ENCODE measurements at places on chromosomes 6 and 20.

DNA sequence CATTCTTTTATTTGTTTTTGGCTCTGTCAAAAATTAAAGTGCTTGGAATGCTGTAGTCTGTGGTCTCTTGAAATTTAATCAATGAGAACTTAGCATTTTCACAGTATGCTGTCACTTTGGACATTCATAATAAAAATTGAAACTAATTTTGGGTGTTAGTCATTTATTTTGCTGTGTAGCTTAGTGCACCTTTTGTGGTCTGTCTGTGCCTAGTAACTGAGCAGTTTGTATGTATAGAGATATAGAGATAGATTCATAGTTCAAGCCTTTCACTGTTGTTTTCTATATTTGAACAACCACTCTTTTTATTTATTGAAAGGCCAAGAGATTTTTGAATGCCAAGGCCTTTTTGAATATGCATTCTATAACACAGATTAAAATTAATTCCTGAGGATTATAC, 86.4 kb upstream of the TIAM2 start:
- no peak for DNase-seq

- no peak for DNase-seq
Observed at GRCh38 chr20:63318391-63319163, 25.6 kb downstream of the COL20A1 start.

- no peak for DNase-seq
Observed at GRCh38 chr6:20830576-20830975, 296.3 kb downstream of the CDKAL1 start.

DNA sequence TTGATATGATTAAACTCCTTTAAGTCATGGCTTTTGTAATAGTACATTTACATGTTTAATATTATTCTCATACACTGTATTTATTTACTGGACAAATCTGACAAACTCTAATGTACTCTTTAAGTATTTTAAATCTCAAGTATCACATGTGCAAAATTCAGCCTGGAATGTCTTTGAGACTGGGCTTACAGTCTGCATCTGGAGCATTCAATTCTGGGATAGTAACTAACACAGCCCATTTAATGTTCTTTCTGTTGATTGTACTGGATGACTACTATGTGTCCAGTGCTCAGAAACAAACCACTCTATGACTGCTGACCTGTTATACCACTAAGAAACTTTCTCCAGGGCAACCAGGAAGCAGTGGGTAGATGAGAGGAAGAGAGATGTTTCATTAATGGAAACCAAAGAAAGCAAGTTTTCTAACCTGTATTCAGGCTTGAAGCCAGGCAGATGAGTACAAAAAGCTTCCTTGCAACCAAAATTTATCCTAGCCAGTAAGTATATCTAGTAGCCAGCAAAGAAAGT, 26.8 kb downstream of the FBXL4 start:
- no peak for DNase-seq

DNA sequence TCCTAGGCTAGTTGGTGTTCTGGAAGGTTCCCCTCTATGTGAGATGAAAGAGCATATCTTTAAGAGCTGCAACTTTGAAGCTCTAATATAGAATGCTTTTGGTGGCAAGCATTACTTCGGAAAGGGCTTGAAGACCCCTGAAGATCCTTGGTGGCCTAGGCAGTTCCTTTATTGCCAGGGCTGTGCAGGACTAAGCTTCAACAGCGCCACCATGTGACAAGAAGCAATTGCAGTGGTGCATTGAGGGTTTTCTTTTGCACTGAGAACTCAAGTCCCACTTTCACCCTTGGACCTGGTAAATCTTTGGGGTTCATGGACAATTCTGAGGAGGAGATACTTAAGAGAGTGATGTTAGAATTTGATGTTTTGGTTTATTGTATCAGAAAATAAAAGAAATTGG, 237.4 kb upstream of the GMDS start:
- no peak for DNase-seq

GRCh38 chr6:149608381-149608982, 40.0 kb downstream of the KATNA1 start:
- no peak for DNase-seq

DNA sequence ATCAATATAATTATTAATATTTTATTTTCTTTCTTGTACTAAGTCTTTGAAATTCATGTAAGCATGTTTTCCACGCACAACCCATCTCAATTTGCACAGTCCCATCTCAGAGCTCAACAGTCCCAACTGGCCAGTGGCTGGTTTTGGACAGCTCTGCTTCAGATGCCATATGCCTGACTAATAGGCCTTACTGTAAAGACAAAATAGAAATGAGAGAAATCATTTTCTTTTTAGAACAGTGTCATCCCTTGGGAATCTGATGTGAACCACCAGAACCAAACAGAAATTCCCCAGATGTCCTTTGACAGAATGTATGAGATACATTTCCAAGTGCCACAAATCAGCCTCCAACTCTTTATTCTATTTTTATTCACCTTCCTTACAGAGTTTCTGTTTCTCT, 338.9 kb downstream of the ESR1 start:
- DNase-seq: no peak

- DNase-seq: no peak
Observed at GRCh38 chr20:829551-829950, 4.0 kb upstream of the FAM110A start.

DNA sequence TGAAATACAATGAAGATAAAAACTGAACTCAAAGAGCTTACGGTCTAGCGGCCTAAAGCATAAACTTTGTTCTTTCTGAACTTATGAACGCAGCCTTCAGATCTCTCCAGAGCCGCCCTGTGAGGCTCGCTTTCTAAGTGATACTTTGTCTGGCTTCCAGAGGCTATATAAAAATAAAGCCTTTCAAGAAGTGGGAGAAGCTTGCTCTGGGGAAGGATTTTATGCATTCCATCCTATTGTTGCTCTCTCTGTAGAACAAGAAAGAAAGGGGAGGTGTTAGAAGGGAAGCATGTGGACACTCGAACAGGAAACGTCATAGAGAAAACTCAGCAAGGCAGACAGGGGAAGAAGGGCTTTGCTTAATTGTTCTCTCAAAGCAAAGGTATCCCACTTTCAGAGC, 77.0 kb downstream of the TBX18 start:
- DNase-seq: no peak

- no peak for DNase-seq
Observed at GRCh38 chr6:163786995-163787671, 372.6 kb downstream of the QKI start.

DNA sequence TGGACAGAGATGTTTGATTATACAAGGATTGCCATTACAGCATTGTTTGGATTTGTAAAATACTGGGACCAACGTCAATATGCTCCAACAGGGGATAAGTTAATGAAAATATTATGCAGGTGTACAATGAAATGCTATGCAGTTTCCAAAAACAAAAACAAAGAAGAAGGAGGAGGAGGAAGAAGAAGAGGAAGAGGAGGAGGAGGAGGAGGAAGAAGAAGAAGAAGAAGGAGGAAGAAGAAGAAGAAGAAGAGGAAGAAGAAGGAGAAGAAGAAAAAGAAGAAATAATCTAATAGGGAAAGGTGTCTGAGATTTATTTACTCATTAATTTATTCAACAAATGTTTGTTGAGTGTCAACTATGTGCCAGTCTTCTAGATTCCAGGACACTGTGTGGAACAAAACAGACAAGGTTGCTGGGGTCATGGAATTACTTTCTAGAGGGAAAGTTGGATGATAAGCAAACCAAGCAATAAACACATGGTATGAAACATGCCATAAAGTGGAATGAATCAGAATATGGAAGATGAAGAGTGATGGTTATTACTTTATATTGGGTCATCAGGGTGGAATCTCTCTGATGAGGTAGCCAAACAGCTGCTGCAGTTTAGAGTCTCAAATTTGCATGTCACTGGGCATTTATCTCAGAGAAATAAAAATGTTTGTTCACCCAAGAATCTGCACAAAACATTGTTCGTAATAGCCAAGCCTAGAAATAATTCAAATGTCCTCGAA, 6.3 kb upstream of the TRIM27 start:
- no peak for DNase-seq

GRCh38 chr6:152642578-152643375, 5.6 kb upstream of the SYNE1 start:
- DNase-seq: peak; percentile 16

GRCh38 chr6:56959094-56959493, 4.2 kb downstream of the BEND6 start:
- no peak for DNase-seq

DNA sequence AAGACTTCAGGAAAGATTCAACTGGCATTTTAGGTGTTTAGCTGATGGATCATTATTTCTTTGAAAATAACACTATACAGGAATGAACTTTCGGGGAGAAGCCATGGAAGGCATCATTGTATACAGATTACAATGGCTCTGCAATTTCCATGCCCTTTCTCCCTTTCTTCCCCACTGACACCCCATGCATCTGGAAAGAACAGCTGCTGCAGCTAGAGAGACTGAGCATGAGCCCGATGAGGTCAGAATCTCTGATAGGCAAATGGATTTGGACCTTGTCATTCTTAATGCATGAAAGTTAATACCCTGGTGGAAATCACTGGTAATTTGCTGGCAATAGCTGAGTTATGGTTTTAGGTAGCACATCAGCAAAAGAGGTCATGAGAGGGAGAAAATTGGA, 54.8 kb downstream of the BTBD3 start:
- DNase-seq: no peak

- DNase-seq: no peak
Observed at GRCh38 chr6:163709693-163710092, 295.2 kb downstream of the QKI start.

GRCh38 chr20:22407237-22408193, 176.9 kb downstream of the FOXA2 start:
- DNase-seq: no peak

- no peak for DNase-seq
Observed at GRCh38 chr6:33740204-33740608, 6.5 kb downstream of the IP6K3 start.

- no peak for DNase-seq
Observed at GRCh38 chr6:139473231-139473701, 98.8 kb upstream of the CITED2 start.

DNA sequence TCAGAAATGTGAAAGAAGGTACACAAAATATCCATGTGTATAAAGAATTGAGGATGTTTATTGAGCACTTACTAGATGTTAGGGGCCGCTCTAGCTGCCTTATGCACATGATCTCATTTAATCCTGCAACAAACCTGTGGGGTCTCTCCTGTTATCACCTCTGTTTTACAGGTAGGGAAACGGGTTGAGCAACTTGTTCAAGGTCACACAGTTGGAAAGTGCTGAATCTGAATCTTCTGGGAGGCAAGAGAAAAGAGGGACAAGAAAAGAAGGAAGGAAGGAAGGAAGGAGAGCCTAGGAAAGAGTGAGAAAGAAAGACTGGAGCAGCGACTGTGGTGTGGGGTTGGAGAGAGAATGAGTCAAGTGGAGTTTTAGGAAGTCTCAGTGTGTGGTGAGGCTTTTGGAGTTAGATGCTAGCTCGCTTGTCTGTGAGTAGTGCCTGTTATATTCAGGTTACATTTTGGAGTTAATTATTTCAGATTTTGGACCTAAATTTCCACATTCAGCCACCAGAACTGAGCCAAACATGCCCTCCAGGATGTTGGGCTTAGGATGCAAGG, 7.7 kb downstream of the CLPSL1 start:
- no peak for DNase-seq

GRCh38 chr20:48599106-48599747, 228.6 kb downstream of the PREX1 start:
- DNase-seq: no peak

- no peak for DNase-seq
Observed at GRCh38 chr6:73636048-73636447, 17.7 kb downstream of the SLC17A5 start.

- no peak for DNase-seq
Observed at GRCh38 chr20:6185268-6185667, 62.4 kb upstream of the FERMT1 start.

DNA sequence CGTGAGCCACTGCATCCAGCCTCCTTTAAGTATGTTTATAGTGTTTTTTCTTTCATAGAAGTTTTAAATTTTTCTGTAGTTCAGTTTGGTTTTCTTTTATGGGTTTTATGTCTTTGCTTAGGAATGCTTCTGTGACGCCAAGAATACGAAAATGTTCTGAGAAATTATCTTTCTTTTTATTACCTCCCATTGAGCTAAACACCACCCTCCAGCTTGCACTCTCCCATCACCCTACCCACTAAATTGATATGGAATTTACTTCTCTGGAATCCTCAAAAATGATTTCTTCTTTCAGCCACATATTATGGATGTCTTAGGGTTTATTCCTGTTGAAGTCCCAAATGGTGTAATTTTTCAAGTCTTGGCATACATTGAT, 38.1 kb downstream of the JARID2 start:
- no peak for DNase-seq

- no peak for DNase-seq
Observed at GRCh38 chr6:14550410-14550809, 432.8 kb downstream of the CD83 start.

- DNase-seq: no peak
Observed at GRCh38 chr6:72620871-72621290, 983 bp upstream of the KCNQ5 start.

- peak; percentile 48 for DNase-seq
Observed at GRCh38 chr6:87155842-87156815, 764 bp downstream of the ZNF292 start.

GRCh38 chr20:17807651-17808050, 107.9 kb downstream of the BANF2 start:
- no peak for DNase-seq

DNA sequence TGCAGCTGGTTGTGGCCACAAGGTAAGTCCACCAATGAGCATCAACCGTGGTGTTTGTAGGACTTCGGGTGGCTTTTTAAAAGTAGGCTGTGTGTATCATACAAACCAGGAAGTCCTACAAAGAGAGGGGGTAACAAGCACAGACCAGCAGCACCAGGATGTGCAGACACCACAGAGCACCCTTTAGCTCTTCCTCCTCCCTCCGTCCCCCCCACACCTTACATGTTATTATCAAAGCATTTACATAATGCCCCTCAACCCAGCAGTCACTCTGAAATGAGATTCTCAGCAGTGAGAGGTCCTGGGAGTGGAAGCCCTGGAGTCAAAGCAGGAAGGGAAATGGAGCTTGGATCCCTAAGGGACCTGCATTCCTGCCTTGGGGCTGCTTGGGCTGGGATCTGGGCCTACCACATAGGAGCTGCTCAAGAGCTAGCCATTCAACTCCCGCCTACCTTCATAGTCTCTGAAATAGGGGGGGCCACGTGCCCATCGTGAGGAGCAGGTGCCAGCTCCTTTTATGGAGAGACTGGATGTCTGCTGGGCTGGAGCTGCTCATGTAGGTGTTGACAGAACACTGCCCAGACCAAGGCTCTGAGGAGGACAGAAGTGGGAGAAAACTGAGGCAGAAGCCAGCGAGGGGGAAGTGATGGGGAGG, 90.6 kb downstream of the PSMB1 start:
- no peak for DNase-seq

- peak; percentile 80 for DNase-seq
Observed at GRCh38 chr6:144095134-144096002, at the start of gene SF3B5. Gene SF3B5, minus strand, starts transcription at chr6:144095573. Its CDS starts 76 bp downstream, at chr6:144095497.

- DNase-seq: no peak
Observed at GRCh38 chr6:125678601-125679000, 70.8 kb upstream of the HEY2 start.

GRCh38 chr6:43679057-43679456, 8.5 kb downstream of the MRPS18A start:
- DNase-seq: no peak

Measured in substantia nigra (tissue), 51 donors.